ENCODE measurements at places on chromosomes 2 and 18.

- DNase-seq, result no peak
These were observed 271.4 kb downstream of the ZEB2 start for GRCh38 chr2:144248350-144249034.

GRCh38 chr2:231068525-231069222 lies 12.0 kb downstream of the PSMD1 start:
- DNase-seq, result no peak

GRCh38 chr18:25097569-25098056 lies 254.4 kb downstream of the ZNF521 start:
- DNase-seq, result no peak

DNA sequence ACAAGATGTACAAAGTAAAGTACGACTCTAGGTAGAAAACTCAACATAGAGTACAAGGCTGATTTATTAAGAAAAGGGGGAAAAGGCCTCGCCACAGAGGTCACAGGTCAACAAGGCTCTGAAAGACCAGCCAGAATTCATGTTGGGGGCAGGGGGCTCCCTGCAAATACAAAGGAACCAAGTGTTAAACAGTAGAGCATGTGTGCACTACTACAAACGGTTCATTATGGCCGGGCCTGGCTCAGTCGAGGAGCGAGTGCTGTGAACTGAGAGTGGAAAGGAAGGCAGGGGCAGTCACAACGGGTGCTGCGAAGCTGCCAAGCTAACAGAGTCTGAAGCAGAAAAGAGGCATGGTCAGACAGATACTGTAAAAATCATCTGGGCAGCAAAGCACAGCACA lies 77.1 kb downstream of the MBOAT2 start:
- DNase-seq, result no peak

DNA sequence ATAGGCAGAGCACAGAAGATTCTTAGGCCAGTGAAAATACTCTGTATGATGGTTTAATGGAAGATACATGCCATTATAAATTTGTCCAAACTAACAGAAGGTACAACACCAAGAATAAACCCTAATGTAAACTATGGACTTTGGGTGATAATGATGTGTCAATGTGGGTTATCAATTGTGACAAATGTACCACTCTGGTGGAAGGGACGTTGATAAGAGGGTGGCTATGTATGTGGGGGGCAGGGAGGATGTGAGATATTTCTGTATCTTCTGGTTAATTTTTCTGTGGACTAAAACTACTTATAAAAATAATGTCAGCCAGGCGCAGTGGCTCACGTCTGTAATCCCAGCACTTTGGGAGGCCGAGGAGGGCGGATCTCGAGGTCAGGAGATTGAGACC lies 86.2 kb downstream of the HNRNPLL start:
- DNase-seq, result no peak

GRCh38 chr18:75122334-75122958 lies 86.5 kb downstream of the PTGR3 start:
- DNase-seq, result no peak

- DNase-seq, result no peak
These were observed 88.4 kb downstream of the ICOS start for GRCh38 chr2:204024906-204025475.

GRCh38 chr2:105175231-105175630 lies 66.3 kb upstream of the GPR45 start:
- DNase-seq, result no peak

DNA sequence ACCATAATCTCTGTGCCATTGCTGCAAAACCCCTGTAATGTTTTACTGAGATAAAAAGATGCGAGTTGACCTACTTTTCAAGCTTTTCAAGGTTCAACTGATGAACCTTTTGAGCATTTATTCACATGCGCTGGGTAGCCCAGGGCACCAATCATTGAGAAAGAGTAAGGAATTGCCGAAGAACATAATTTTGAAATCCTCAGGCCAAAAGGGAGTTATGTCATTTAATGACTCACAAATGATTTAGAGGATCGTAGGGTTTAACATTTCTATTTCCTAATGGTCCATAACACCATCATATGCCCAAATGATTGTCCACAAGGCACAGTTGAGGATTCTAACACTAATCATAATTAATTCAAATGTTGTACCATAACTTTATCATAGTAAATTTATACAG lies 20.2 kb upstream of the DLX1 start:
- DNase-seq, result no peak

- DNase-seq, result no peak
These were observed 30.5 kb downstream of the LRP1B start for GRCh38 chr2:142100139-142100873.

Measured in fibroblast of skin of left quadriceps (primary cell).